ENCODE measurements at places on chromosomes 11 and 22. TPM values are rescaled to one million over a fixed set of nuclear protein-coding genes. Genes with fewer than 3 reads are reported as not detected.

DNA sequence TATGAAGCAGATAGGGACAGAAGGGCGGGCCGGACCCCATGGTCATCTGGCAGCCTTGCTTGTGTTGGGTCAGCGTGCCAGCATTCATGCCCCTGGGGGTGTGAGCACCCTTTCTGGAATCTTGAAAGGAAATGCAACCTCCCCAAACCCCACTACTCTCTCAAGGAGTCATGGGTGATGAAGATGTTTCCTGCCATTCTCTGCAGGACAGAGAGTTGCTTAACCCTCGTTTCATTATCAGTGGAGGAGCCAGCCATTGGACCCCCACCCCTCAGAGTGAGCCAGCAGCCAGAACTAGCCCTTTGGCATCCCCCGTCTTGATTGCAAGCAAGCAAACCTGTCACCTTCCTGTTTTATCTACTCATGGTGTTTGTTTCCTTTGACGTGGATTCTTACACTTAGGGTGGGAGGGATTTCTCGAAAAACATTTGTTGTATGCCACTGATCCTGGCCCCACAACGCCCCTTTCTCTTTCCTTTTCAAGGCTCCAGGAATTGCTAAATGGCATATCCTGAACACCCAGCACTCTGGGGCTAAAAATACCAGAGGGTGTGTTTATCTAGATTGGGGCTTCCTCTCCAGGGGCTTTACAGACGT, 258.3 kb downstream of the ETS1 start:
- no peak for DNase-seq

- no peak for DNase-seq
Measured at GRCh38 chr11:44905131-44905866, 45.4 kb downstream of the TP53I11 start.

The BIK gene
- 2.6 TPM for polyA plus RNA-seq

The ZBTB44 gene
- 13.3 TPM for polyA plus RNA-seq

- no peak for DNase-seq
Measured at GRCh38 chr11:122149202-122149601, 33.2 kb upstream of the BLID start.

The TSPAN18 gene
- 0.08 TPM for polyA plus RNA-seq

The SCGB1A1 gene
- polyA plus RNA-seq: not detected

GRCh38 chr11:85951049-85951405, 95.8 kb downstream of the CCDC83 start:
- DNase-seq: no peak

The ZNF408 gene
- 7.2 TPM for polyA plus RNA-seq

GRCh38 chr11:85748455-85748891, 62.5 kb downstream of the SYTL2 start:
- no peak for DNase-seq

The SCGB2A2 gene
- polyA plus RNA-seq: not detected

The TBX1 gene
- polyA plus RNA-seq: not detected

- peak; percentile 29 for DNase-seq
Measured at GRCh38 chr11:2963112-2963754, 28.9 kb downstream of the NAP1L4 start.

DNA sequence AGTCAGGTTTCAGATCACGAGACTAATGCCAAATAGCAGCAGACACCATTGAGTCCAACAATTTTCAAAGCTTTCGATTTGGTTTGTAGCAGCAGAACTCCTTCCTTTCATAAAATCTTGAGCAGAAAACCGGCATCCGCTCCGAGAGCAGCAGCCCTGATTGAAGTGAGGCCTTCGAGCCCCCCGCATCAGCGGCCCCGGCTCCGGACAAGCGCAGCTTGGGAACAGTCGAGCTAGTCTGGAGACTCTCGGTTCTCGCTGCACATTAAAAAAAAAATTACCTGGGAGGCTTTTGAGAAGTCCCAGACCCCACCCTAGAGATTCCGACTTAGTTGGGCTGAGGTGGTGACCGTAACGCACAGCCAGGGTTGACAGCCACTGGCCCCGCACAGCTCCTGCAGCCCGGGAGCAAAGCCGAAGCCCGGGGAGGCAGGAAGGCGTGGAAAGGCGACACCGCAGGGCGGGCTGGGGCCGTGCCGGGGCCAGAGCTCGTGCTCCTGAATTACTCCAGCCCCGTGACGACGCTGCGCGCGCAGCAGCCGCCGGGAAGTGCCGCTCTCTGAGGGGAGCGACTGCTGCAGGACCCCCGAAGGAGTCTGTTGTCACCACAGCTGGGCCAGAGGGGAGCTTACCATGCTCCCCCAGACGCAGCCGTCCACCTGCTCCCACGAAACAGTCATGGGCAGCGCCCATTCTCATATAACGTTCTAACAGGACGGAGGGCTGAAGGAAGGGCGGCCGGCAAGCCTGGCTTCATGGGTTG, 57.8 kb downstream of the SPATA19 start:
- DNase-seq: no peak

The INS gene
- polyA plus RNA-seq: not detected

DNA sequence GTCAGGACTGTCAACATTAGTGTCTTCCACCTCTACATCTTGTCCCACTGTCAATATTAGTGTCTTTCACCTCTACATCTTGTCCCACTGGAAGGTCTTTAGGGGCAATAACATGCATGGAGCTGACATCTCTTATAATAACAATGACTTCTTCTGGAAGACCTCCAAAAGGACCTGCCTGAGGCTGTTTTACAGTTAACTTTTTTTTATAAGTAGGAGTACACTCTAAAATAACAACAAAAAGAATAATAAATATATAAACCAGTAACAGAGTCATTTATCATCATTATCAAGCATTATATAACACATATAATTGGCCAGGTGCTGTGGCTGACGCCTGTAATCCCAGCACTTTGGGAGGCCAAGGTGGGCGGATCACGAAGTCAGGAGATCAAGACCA, 57.5 kb downstream of the PAK1 start:
- DNase-seq: no peak

GRCh38 chr11:35063488-35063931, 75.5 kb upstream of the CD44 start:
- DNase-seq: no peak

The SLC43A1 gene
- 0.48 TPM for polyA plus RNA-seq

All from mammary epithelial cell (primary cell).